ENCODE measurements at places on chromosomes 1 and 21.

- no peak for DNase-seq
Observed at GRCh38 chr1:89627596-89627962, 5.3 kb upstream of the LRRC8C start.

DNA sequence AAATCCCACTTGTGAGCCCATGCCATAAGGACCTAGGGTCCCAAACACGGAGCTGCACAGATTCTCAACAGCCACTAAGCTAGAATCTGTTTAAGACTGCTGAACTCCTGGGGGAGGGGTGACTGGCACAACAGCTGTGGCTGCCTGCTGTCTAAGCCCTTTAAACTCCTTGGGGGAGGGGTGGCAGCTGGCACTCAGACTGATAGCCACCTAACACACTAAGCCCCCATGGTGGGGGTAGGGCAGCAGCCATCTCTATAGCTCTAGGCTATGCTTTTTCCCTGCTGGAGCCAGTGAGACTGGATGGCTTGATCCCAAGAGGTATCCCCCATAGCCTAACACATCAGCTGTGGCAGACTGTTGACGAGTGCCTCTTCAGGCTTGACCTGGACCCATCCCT lies 73.3 kb upstream of the FMO3 start:
- DNase-seq, result no peak

GRCh38 chr1:18429654-18430053 lies 51.1 kb upstream of the KLHDC7A start:
- DNase-seq, result no peak

- no peak for DNase-seq
Observed at GRCh38 chr1:89306273-89306672, 33.6 kb upstream of the GBP5 start.

DNA sequence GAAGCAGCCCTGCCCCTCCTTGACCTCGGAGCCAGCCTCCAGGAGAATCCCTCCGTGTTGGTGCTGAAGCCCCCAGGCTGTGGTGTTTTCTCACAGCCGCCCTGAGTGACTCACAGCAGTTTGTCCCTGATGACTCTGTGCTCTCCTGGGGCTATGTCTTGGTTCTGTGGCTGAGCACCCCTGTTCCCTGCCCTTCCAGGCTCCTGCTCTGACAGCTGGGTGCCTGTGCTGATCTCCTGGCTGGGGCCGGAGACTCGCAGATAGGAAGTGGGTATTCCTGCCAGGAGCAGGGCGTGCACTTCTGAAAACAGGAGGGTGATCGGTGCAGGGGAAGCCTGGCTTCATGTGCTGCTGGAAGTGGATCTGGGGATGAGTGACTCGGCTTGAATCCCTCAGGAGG lies 34.5 kb downstream of the POFUT2 start:
- DNase-seq, result no peak

DNA sequence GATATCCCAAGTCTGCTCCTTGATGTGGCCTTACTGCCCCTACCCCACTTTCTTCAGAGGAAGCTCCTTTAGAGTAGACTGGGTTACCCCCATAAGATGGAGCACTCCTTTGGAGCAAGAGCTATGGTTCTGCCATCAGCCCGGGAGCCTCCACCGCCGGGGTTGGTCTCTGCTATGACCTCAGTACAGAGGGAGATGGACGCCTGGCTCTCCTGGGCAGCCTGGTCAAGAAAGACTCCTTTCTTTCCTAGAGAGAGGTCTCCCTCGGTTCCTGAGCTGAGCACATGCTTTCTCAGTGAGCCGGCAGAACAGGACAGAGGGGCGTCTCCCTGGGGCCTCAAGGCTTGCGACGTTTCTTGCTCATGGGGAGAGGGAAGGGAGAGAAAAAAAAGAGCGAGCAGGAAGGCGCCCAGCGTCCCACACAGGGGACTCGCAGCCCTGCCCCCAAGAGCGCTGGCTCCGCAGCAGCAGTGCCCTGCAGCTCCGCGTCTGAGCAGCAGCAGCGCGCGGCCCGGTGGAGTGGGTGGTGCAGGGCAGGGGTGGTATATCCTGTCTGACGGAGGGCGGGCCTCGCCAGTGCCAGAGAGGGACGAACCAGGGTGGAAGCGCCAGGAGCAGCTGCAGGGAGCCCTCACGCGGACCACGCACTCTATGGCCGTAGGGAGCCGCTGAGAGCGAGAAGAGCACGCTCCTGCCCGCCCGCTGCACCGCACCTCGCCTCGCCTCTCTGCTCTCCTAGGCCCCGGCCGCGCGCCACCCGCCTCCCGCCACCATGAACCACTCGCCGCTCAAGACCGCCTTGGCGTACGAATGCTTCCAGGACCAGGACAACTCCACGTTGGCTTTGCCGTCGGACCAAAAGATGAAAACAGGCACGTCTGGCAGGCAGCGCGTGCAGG lies at the start of gene PKP1:
PKP1 (plus strand) TSS at position 576 of the 899 bp plus-strand sequence; CDS start at position 773, 197 bp downstream.
- DNase-seq, result no peak

- no peak for DNase-seq
Observed at GRCh38 chr21:26554365-26554764, 18.7 kb downstream of the CYYR1 start.

DNA sequence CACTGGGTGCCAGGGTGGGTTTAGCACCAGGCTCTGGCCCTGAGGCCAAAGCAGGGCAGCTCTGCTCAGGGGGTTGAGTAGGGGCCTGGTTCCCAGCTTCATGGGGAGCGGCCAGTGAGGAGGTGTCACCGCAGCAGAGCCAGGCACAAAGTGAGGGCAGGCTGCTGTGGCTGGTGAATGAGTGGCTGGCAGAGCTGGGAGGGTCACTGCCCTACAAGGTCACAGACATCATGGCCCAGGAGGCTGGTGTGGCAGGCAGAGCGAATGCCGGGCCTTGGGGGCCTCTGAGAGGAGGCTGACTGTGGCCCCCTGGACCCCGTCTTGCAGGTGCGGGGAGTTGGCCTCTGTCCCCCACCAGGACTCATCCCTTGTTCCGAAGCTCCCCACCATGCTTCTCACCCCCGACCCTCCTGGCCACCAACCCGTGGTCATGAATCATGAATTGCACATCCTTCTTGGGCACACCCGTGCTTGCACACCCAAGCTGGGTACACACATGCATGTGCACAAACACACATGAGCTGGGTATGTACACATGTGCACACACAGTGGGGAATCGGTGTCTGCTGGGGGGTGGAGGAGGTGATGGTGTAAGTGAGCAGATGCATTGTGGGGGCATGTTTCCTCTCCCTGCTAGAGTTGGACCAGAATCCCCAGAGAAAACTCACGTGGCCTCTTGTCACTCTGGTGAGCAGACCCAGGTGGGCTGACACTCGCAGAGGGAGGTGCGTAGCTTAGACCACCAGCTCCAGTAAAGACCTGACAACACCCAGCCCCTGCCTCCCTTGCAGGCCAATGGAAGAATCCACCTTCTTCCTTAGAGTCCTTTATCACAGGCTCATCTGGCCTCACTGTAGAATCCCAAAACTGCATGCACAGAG lies 4.8 kb upstream of the GNB1 start:
- no peak for DNase-seq

GRCh38 chr1:110285316-110285715 lies 53.9 kb upstream of the RBM15 start:
- DNase-seq, result no peak

DNA sequence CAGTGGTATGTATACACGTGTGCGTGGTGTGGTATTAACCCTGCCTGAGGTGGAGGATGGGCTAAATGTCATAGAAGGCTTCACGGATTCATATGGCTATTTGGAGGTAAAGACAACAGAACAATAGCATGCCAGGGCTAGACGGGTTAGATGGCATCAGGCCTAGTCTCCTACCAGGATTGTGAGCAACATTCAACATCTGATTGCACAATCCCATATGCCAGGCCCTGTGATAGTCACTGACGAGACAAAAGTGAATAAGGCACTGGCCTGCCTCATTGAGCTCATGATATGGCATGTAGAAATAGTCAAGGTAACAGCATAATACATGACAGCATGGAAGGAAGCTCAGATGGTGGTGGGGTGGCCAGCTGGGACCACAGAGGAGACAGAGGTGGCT lies 167.1 kb upstream of the BEND5 start:
- no peak for DNase-seq

- DNase-seq, result no peak
Observed at GRCh38 chr1:63261736-63262458, 60.5 kb upstream of the FOXD3 start.

All from activated CD4-positive, CD25-positive, alpha-beta regulatory T cell treated with anti-CD3 and anti-CD28 coated beads, Interleukin-2, amount 50 U/mL, for 16 hours (primary cell).